ENCODE measurements at places on chromosomes 16 and 17. TPM values are rescaled to one million over a fixed set of nuclear protein-coding genes. Genes with fewer than 3 reads are reported as not detected.
A peak's percentile ranks its signal among the peaks of the same experiment; 100 is the strongest.

GRCh38 chr17:8986295-8986694, 20.8 kb upstream of the PIK3R5 start:
- DNase-seq = no peak
- peak overlapping the region; percentile 56 for H3K27ac ChIP-seq
- peaks cover 13% of the 10 kb centered on the region for H3K4me1 ChIP-seq
- H3K27me3 ChIP-seq = no peaks in the 10 kb centered on the region
- H3K4me3 ChIP-seq = no peak overlapping the region
- peaks cover 3% of the 10 kb centered on the region for H3K36me3 ChIP-seq

GRCh38 chr17:27333410-27333980, 39.6 kb downstream of the WSB1 start:
- H3K36me3 ChIP-seq = no peaks in the 10 kb centered on the region
- H3K4me3 ChIP-seq = peak overlapping the region; percentile 66
- H3K27me3 ChIP-seq = no peaks in the 10 kb centered on the region
- peaks cover 21% of the 10 kb centered on the region for H3K4me1 ChIP-seq

Gene AOC2
- 2.0 TPM for total RNA-seq

DNA sequence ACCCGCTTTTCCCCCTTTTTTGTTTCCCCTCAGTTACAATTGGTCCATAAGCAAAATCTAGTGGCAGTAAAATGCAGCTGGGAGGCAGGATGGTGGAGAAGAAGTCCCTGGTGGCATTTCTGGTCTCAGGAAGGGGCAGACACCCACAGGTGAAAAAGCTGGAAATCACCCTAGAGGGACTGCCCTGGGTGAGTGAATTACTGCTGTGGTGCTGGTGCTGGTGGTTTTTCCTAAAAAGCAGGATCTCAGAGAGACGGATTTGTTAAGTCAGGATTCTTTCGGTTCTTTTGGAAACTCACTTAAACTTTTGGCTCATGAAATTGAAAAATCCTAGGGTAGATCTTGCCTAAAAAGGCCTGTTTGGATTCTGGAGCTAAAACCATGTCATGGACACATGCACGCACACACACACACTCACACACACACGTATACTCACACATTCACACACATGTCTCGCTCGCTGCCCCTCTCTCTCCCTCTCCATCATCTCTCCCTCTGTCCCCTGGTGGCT, 65.8 kb downstream of the NKD1 start:
- no peak for DNase-seq
- no peak overlapping the region for H3K4me3 ChIP-seq
- no peaks in the 10 kb centered on the region for H3K36me3 ChIP-seq
- H3K4me1 ChIP-seq = peaks cover 4% of the 10 kb centered on the region

Gene CNTNAP1
- 0.71 TPM for total RNA-seq

Gene SECTM1
- 0.92 TPM for total RNA-seq

GRCh38 chr16:73447846-73448245, 399.9 kb upstream of the ZFHX3 start:
- H3K4me3 ChIP-seq = no peak overlapping the region
- no peaks in the 10 kb centered on the region for H3K36me3 ChIP-seq
- DNase-seq = no peak
- H3K27ac ChIP-seq = no peak overlapping the region
- no peaks in the 10 kb centered on the region for H3K27me3 ChIP-seq

Gene IL17C
- not detected for total RNA-seq

Gene CD300LG
- total RNA-seq = not detected

DNA sequence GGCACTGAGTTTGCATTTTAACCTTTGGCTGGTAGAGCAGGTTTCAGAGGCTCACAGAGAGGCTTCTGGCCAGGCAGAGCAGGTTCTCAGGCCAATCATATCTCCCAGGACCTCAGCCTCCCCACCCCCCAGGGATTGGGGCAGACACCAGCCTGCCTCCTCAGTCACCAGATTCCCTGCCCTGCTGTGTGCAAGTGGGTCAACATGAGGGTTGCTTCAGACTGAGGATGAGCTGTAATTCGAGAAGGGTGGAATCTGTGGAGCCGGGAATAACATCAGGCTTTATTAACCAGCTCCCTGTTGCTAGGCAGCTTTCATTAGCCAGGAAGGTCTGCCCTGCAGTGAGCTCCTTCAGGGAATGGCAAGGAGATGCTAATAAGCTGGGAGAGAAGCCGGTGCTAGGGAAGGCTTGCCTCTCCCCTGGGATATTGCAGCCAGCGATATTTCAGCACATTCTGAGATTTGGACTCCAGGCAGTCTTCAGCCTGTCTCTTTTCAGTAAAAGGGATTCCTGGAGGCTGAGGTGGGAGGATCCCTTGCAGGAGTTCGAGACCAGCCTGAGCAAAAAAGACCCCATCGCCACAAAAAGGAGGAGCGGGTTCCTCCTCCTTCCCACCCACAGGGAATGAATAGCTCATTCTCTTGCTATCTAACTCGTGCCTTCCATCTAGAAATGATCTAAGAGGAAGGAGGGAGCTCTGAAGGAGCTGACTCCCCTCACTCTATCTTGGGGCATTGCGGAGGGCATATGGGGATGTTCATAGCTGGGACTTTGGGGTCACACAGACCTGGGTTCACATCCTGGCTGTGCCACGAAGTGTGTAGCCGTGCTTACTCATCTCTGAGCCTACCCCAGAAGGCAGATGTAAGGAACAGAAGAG, 10.7 kb downstream of the SGSM2 start:
- H3K4me1 ChIP-seq = peaks cover 17% of the 10 kb centered on the region
- DNase-seq = no peak
- H3K36me3 ChIP-seq = peaks cover 7% of the 10 kb centered on the region
- no peaks in the 10 kb centered on the region for H3K27me3 ChIP-seq
- H3K27ac ChIP-seq = no peak overlapping the region

GRCh38 chr17:31269036-31269577, 27.9 kb downstream of the OMG start:
- peaks cover 4% of the 10 kb centered on the region for H3K36me3 ChIP-seq
- H3K27me3 ChIP-seq = no peaks in the 10 kb centered on the region
- no peaks in the 10 kb centered on the region for H3K4me1 ChIP-seq

All from activated CD8-positive, alpha-beta T cell treated with anti-CD3 and anti-CD28 coated beads, Interleukin-2, amount 10 ng/mL, durations not matched to agents 7 days and 5 days (primary cell).